ENCODE measurements at places on chromosomes 5 and 9.

DNA sequence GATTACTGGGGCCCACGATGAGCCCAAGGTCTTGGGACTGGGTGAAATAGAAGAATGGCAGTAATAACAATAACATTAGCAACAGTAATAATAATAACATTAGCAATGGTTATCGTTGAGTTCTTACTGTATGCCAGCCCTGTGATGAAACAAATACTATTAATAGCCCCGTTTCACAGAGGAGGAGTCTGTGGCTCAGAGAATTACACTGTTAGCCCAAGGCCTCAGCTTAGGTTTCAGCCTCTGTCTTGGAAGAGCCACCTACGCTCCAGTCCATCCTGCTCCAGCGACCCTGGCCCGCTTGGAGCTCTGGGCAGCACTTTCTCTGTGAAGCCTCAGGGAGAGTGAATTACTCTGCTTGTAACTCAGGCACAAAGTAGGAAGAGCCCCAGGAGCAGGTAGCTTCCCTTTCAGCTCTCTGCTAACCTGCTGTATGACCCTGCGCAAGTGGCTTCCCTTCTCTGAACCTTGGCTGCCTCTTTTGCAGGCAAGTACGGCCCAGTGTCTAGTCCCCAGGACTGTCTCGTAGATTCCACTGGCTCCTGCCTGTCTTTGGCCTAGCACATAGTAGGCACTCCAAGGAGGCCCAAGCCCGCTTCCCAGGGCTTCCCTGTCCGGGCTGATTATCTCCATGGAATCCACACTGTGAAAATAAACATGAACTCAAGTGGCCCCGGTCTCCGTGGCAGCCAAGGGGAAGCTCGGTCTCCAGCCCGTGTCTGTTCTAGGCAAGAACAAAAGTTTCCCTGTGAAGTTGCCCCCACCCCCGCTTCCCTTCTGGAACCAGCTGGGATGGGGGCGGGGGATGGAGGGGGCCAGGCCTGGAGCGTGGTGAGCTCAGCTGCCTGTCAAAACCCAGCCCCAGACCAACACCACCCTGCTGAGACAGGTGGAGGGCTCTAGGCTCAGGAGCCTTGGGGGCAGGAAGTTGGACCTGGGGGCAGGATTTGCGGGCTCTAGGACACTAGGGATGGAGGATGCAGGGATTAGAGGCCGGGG is 26.2 kb upstream of the LMX1B start:
- DNase-seq: no peak

DNA sequence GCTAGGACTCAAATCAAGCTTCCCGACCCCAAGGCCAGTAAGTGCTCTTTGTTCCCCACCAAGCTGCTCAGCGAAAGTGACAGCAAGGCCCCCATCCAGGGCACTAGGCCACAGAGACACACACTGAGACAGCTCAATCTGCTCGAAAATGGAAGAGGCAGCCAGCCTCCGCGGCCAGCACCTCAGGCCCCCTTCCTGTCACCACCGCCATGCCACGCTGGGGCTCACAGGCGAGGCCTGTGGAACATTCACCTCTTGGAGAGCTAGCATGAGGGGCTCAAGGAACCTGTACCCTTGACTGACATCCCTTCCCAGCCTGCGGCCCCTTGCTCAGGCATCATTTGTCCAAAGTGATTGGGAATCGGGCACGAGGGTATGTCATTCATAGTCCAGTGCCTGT is 71.4 kb downstream of the PAX5 start:
- DNase-seq: no peak

DNA sequence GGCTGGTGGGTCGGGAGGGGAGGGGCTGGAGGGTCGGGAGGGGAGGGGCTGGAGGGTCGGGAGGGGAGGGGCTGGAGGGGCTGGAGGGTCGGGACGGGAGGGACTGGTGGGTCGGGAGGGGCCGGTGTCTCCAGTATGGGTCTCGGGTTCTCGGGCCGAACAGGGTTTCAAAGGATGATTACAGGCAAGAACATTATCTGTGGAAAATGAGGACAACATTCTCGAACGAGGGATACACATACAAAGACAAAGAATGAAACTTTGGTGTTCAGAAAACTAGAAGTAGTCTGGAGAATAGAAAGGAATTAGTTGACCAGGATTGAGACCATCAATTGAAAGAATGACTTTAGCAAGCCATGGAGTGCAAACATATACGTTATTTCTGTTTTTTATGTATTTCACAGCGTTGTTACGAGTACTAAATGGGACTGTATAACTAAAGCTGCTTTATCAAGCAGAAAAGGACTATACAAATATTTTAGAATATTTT is 360 bp upstream of the ZCCHC10 start:
- DNase-seq: no peak

DNA sequence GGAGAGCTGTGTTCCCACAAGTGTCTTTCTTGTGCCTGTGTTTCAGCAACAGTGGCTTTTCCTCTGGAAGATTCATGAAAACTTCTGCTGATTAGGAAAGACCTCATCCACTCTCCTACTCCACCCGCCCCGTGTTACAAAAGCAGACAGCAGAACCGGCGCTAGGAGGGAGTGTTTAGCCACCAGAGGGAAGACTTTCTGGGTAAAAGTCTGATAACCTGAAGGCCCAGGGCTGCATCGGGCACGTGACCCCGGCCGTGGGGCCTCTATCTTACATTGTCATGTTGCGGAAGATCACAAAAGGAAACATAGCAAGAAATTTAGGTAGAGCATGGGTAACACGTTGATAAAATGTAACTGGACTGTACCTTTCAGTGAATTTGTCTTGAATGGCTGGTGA is 32.0 kb upstream of the DMRT2 start:
- DNase-seq: no peak

- no peak for DNase-seq
These were observed 137.7 kb downstream of the PRELID2 start for GRCh38 chr5:145697251-145697990.

GRCh38 chr5:2020730-2021129 is 138.0 kb upstream of the IRX4 start:
- no peak for DNase-seq

- no peak for DNase-seq
These were observed 331.9 kb downstream of the ADAMTS6 start for GRCh38 chr5:65149827-65150226.

- DNase-seq: no peak
These were observed 24.8 kb downstream of the ABLIM3 start for GRCh38 chr5:149166128-149166527.

GRCh38 chr9:112170968-112171367 is 4.1 kb downstream of the SUSD1 start:
- no peak for DNase-seq

GRCh38 chr9:136443687-136444086 is 4.0 kb upstream of the INPP5E start:
- no peak for DNase-seq

DNA sequence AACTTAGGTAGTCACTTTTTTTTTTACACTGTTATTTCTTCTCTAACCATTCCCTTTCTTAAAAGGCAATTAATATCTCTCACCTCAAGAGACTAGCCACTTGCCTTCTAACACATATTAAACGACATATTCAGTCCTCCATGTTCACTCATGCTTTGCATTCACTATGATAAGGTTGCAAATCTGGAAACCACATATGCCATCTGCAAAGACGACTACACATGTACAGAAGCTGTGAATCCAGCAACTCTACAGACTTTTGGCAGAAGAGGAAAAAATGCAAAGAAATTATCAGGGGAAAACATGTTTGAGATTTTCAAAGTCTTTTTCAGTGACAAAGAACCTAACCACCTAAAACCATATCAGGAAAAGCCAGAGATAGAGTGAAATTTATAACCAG is 112.1 kb downstream of the EPB41L4A start:
- no peak for DNase-seq

DNA sequence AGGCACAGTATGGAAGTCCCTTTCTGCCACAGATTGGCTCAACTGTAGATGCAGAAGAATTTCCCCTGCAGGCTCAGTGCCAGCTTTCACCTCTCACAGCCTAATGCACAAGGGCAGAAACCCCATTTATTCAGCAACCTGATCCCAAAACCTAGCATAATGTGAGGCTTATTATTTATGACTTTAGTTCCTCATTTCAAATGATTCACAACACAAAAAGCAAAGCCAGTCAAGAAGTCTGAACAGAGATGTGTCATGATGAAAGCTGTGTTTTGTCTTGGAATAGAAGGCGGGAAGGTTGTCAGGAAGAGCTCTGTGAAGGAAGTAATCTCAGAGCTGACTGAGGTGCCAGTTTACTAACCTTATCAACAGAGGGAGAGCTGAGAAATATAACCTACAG is 369.7 kb downstream of the LRRC70 start:
- no peak for DNase-seq

DNA sequence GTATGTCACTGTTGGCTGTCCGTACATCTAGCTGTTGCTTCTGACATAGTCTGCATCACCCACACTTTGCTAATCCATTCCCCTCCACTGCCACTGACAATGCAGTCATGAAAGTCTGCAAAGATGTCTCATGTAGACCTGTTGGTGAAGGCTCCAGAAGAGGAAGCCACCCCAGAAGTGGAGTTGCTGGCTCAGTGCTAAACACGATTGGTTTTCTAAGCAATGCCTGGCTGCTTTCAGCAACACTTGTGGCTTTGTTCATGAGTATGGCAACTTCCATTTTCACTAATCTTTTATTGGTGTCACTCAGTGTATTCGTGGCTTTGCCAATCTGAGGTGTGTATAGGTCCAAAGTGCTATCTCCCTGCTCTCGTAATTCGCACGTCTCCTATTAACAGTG is 288.1 kb downstream of the GADD45G start:
- no peak for DNase-seq

GRCh38 chr9:113587471-113588031 is 124.0 kb downstream of the RGS3 start:
- no peak for DNase-seq

DNA sequence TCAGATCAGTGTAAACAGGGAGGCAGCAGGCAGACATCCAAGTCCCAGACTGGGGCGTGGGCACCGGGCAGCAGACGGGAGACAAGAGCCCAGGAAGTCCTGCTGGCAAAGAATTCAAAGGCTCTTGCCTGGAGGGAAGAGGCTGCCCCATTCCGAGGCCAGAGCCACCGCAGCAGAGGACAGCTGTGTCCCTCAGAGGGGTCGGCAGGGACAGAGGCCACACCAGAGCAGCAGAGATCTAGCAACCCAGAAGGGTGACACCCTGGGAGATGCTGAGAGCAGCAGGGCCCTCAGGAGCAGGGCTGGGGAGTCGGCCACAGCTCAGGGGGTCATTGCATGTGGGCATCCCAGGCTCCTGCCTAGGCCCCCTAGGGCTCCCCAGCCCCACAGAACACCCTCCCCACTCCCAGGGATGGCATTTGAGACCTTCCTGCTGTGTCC is 29.1 kb downstream of the ADAMTS2 start:
- DNase-seq: no peak

DNA sequence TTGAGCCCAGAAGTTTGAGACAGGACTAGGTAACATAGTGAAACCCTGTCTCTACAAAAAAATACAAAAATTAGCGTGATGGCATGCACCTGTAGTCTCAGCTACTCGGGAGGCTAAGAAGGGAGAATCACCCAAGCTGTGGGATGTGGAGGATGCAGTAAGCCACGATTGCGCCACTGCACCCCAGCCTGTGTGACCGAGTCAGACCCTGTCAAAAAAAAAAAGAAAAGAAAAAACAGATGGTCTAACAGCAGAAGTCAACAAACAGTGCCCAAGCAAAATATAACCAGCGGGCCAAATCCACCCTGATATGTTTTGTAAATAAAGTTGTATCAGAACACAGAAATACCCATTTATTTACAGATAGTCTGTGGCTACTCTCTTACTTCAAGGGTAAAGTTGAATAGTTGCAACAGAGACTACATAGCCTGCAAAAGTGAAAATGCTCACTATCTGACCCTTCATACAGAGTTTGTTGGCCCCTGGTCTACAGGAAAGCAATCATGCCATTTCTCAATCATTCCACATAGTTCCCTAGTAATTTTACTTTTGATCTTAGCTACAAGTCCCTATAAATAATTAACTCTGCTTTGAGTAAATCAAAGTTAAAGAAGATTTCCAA is 383.7 kb downstream of the TLE1 start:
- no peak for DNase-seq

DNA sequence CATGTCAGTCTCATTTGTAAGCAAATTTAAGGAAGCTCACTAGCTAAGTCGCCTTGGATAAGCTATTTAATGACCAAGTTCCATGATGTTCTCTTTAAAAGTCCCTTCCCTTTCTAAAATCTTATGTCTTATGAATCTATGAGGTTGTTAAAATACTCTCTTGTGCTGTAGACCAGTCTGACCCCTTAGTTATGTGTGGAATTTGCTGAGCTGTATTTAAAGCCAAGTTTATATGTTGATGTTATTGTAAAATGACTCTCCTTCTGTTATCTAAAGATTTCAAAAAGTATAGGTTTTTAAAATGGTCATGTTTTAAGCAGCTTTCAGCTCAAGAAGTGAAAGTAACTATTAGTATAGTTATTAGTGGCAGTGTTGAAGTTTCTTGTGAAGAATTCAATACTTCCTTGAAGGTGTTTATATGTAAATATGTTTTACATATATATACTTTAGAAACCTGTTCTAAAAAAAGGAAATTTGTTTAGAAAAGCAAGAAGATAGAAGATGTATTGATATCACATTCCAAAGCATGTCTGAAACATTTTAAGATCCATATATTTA is 92.2 kb downstream of the CDC42SE2 start:
- DNase-seq: no peak

GRCh38 chr5:131754363-131754762 is 42.5 kb downstream of the FNIP1 start:
- no peak for DNase-seq

DNA sequence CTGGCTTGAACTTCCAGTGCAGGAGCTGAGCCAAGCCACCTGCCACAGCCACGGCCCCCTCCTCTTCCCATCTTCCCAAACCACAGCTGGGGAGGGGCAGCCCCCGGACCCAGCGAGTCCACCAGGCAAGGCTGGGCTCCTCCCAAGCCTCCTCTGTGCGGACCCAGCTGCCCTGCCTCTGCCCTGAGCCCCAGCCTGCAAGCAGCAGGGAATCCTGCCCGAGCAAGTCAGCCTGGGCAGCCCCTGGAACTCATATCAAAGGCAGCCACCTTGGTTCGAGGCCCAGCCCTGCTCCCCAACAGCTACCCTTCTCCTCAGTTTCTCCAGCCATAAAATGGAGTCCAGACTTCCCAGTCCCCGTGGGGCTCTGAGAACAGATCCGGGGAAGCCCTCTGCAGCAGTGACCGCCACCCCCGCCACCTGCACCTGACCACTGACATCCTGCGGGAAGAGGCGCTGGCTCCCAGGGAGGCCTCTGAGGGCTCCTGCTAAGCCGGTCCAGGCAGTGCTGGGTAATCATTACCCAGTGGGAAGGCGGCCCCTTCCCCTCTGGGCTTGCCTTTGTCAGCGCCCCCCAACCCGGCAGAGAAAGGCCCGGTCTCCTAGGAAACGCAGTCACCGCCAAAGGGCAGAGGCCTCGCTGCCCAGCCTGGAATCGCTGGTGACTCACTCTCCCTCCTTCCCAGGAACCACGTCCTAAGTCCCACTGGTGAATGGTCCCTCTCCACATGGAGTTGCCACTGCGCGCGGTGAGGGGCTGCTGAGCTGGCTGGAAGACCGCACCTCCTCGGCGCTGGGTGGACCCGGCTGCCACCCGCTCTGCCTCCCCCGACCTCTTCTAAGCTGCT is 1.5 kb downstream of the VAV2 start:
- no peak for DNase-seq

- no peak for DNase-seq
These were observed 20.3 kb downstream of the RAI14 start for GRCh38 chr5:34676416-34676815.

- no peak for DNase-seq
These were observed 77.9 kb upstream of the ATG10 start for GRCh38 chr5:81893961-81894360.

GRCh38 chr5:28009576-28009975 is 971.2 kb upstream of the CDH9 start:
- DNase-seq: no peak

- DNase-seq: no peak
These were observed 2.4 kb upstream of the ARSI start for GRCh38 chr5:150305095-150305494.
